ENCODE measurements at places on chromosomes 2 and 18.

DNA sequence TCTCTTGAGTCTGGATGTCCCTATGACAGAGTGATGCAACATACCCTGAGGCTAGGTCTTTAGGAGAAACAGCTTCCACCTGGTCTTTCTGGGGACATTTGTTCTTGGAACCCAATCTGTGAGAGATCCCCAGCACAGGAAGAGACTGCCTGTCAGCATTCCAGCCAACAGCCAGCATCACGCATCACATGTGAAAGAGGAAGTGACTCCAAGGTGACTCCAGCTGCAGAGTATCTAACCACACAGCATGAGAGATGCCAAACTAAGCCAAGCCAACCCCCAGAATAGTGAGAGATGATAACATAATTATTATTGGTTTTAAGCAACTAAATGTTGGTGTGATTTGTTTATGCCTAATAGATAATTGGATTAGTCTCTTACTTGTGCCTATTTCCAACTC is 35.7 kb downstream of the C18orf63 start:
- DNase-seq, result no peak

- DNase-seq, result no peak
These were observed 32.9 kb downstream of the KCNE4 start for GRCh38 chr2:223084873-223085272.

- DNase-seq, result no peak
These were observed 864.3 kb upstream of the SOX11 start for GRCh38 chr2:4827836-4828235.

- no peak for DNase-seq
These were observed 13.4 kb upstream of the TMEM237 start for GRCh38 chr2:201656740-201657139.

GRCh38 chr2:220147161-220148038 is 520.0 kb downstream of the SLC4A3 start:
- no peak for DNase-seq

GRCh38 chr2:223247136-223247535 is 195.1 kb downstream of the KCNE4 start:
- no peak for DNase-seq

DNA sequence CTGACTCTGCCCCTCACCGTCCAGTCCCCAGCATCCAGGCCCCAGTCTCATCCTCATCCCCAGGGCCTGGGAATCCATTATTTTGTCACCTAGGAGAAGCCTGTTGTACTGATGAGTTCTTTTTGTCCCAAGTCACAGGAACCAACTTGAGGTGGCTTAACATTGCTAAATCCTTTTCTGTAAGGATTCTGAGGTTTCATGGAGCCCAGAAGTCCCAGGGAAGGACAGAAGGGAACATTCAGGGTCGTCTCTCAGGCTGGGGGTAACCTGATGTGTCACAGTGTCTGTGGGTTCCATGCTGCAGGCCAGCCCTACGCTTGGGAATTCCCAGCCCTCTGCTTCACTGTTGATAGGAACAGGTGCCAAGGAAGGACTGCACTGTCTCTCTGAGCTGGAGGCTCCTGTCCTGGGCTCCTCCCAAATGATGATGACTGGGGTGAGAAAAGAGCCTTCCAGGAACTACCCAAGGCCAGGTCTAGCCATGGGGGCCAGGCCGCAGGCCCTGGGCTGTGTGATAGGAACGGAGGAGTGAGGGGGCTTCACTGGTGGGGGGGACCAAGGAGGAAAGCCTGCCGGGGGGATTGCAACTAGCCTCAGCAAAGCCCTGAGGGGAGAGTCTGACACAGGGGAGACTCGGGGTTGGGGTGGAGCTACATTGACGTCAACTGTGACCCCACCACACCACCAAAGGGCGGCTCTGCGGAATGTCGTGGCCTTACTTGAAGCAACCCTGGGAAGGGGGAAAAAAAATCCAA is 145.7 kb downstream of the SMAD7 start:
- DNase-seq, result no peak

DNA sequence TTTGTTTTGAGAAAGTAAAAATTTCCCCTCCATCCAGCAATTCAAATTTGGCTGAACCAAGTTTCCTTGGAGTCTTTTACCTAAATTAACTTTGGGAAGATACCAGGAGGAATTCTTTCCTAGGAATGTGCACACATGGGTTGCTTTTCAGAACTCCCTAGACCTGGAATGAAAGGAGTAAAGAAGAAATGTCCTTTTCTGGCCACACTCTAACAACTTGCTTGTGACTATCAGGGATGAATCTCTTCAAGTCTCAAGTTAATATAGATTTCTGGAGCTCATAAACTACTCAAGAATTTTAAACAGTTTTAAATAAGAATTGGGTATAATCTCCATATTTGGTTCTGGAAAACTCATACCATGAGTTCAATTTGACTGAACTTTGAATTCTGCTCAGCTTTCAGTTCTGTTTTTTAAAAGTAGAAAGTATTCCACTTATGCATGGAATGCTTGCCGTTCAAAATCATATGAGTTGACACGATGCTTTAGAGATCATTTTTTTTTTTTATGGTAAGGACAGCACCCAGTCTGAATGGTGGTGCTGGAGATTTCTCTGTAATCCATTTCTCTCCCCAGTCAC is 7.7 kb downstream of the RASGRP3 start:
- no peak for DNase-seq

GRCh38 chr2:11325961-11326676 is 18.3 kb downstream of the ROCK2 start:
- DNase-seq, result no peak

DNA sequence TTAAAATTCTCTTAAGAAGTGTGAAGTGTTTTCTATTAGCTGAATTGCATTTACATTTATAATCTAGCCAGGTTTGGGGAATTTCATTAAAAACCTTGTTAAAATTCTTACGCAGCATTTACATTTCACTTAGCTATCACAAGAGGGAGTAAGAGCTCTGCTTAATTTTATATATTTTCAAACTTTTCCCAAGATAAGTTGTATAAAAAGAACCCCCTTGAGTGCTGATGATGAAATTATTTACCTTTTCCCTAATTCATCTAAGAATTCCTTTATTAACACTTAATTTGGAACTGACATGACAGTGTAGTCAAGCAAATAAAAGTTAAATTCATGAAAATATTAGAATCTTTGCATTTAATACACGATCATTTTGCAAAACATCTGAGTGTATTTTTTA is 54.2 kb upstream of the ZSWIM2 start:
- DNase-seq, result no peak
